Heart left ventricle (tissue), 16 donors: ENCODE measurements at places on chromosomes 2 and 18. TPM values are rescaled to one million over a fixed set of nuclear protein-coding genes. Genes with fewer than 3 reads are reported as not detected.

- H3K27ac ChIP-seq = no peak overlapping the region
- DNase-seq = no peak
- H3K36me3 ChIP-seq = no peaks in the 10 kb centered on the region
- no peak overlapping the region for H3K4me3 ChIP-seq
These were observed 31.9 kb upstream of the SLC25A52 start for GRCh38 chr18:31792580-31792911.

DNA sequence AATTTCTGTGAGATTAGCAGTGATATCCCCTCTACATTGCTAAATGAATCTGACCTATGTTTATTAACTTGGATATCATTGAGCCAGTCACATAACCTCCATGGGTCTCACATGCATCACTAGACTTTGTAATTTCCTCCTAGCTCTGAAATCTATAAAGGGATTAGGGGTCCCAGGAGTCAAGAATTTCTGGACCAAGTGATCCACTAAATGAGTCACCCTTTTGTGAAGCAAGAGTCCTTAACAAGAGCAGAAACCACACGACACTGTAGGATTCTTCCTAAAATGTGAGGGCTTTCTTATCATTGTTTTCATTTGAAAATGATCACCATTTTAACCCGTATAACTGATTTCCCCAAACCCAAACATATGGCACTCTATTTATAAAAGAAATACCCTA is 90.3 kb downstream of the DHRS9 start:
- no peak overlapping the region for H3K27ac ChIP-seq
- H3K27me3 ChIP-seq = peaks cover 7% of the 10 kb centered on the region
- no peak overlapping the region for H3K4me3 ChIP-seq

- no peak overlapping the region for H3K4me3 ChIP-seq
- no peaks in the 10 kb centered on the region for H3K36me3 ChIP-seq
- no peak for DNase-seq
- no peaks in the 10 kb centered on the region for H3K4me1 ChIP-seq
These were observed 89.9 kb downstream of the ACSL3 start for GRCh38 chr2:222950638-222951285.

The GALM gene
- 8.2 TPM for polyA plus RNA-seq

DNA sequence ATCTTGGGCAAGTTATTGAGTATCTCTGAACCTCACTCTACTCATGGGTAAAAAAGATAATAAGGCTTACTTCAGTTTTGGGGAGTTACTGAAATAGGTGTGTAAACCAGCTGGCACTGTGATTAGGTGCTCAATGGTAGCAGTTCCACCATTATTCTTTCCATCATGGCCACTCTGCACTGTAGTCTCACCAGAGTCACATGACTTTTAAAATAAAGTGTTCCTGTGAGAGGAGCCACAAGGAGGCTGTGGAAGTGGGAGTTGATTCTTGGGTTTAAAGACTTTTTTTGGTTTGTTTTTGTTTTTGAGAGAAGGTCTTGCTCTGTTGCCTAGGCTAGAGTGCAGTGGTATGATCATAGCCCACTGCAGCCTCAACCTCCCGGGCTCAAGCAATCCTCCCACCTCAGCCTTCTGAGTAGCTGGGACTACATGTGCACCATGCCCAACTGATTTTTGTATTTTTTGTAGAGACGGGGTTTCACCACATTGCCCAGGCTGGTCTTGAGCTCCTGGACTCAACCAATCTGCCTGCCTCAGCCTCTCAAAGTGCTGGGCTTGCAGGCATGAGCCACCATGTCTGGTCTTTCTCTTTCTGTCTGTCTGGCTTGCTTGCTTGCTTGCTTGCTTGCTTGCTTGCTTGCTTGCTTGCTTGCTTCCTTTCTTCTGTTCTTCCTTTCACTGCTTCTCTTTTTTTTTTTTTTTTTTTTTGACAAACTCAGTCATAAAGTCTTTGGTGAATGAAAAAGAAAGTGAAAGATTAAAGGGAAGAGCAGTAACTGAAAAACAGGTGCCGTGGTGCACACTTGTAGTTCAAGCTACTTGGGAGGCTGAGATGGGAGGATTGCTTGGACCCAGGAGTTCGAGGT is 21.2 kb upstream of the ACVR1 start:
- no peak overlapping the region for H3K4me3 ChIP-seq
- H3K36me3 ChIP-seq = no peaks in the 10 kb centered on the region
- no peak for DNase-seq
- no peaks in the 10 kb centered on the region for H3K27me3 ChIP-seq
- peaks cover 7% of the 10 kb centered on the region for H3K4me1 ChIP-seq

DNA sequence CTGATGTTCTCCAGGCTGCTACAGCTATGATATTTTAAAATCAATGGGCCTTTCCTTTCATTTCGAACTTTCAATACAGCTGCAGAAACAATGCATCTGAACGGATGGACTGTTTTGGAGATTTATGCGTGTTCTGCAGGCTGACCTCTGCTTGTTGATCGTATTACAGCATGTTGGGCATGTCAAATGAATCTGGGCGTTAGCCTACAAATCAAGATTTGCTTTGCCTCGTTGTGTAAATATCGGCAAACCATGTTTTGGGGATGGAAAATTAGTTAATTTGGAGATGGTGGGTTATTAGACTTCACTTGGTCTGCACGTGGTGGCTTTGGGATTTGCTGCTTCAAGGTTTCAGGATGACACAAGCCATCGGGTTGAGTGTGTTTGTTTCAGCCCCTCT is 129.3 kb downstream of the AGAP1 start:
- H3K27ac ChIP-seq = no peak overlapping the region
- DNase-seq = no peak
- no peaks in the 10 kb centered on the region for H3K36me3 ChIP-seq
- no peak overlapping the region for H3K4me3 ChIP-seq
- H3K27me3 ChIP-seq = no peaks in the 10 kb centered on the region
- peaks cover 10% of the 10 kb centered on the region for H3K4me1 ChIP-seq

GRCh38 chr2:95007031-95007609 is 18.4 kb upstream of the MAL start:
- DNase-seq = no peak
- no peaks in the 10 kb centered on the region for H3K36me3 ChIP-seq
- H3K27ac ChIP-seq = no peak overlapping the region

- no peak overlapping the region for H3K27ac ChIP-seq
- no peak for DNase-seq
- H3K4me3 ChIP-seq = no peak overlapping the region
- H3K4me1 ChIP-seq = no peaks in the 10 kb centered on the region
These were observed 70.8 kb downstream of the KCNE4 start for GRCh38 chr2:223122781-223123180.

The SLC9A2 gene
- polyA plus RNA-seq = 0.08 TPM

GRCh38 chr2:46461011-46461674 is 18.2 kb upstream of the TMEM247 start:
- H3K4me1 ChIP-seq = peaks cover 14% of the 10 kb centered on the region
- H3K27ac ChIP-seq = peak overlapping the region; percentile 50
- peak; percentile 87 for DNase-seq
- no peak overlapping the region for H3K4me3 ChIP-seq

DNA sequence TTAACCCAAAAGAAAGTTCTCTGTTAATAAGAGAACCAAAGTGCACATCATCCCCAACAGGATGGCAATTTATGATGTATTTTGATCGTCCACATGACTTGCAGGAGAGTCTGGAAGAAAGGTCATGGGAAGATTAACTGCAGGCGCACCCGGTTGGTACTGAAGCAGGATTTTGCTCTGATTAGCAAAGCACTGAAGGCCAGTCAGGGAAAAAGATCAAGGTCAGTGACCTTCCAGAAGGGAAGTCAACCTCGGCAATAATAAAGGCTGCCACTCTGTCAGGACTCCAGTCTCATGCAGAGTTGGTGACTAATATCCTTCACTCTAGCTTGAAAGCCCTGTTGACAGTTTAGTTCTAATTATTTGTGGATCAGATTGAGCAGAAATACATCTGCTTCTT is 432.7 kb upstream of the RAB12 start:
- no peak overlapping the region for H3K4me3 ChIP-seq
- DNase-seq = no peak
- peak overlapping the region; percentile 31 for H3K27ac ChIP-seq
- peaks cover 24% of the 10 kb centered on the region for H3K4me1 ChIP-seq
- H3K36me3 ChIP-seq = no peaks in the 10 kb centered on the region

- no peak for DNase-seq
- H3K36me3 ChIP-seq = no peaks in the 10 kb centered on the region
- no peaks in the 10 kb centered on the region for H3K27me3 ChIP-seq
- H3K27ac ChIP-seq = no peak overlapping the region
These were observed 974.9 kb upstream of the PIK3C3 start for GRCh38 chr18:40980171-40980570.

DNA sequence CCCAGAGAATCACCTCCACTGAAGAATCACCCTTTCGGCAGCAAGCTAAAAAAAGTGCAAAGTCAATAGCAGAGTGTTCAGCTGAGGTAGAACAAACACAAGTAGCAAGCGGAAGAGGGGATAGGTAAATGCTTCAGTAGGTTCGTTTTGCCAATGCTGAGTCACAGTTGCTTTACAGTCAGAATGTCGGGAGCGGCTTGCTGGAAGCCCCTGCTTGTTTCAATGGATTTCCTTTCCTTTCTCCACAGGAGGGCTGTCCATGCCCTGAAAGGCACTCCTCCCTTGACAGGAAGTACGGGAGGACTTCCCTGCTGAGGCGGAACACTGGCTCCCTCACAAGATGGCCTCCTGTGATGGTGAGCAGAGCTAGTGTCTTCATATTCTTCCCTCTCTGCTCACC is 146.2 kb upstream of the LYPD1 start:
- no peaks in the 10 kb centered on the region for H3K27me3 ChIP-seq
- H3K36me3 ChIP-seq = no peaks in the 10 kb centered on the region
- H3K4me1 ChIP-seq = no peaks in the 10 kb centered on the region
- no peak overlapping the region for H3K4me3 ChIP-seq

The ST3GAL5 gene
- 4.3 TPM for polyA plus RNA-seq

GRCh38 chr2:185433824-185434223 is 304.8 kb upstream of the FSIP2 start:
- H3K4me3 ChIP-seq = no peak overlapping the region
- no peak overlapping the region for H3K27ac ChIP-seq
- H3K27me3 ChIP-seq = no peaks in the 10 kb centered on the region
- H3K4me1 ChIP-seq = no peaks in the 10 kb centered on the region
- no peak for DNase-seq
- no peaks in the 10 kb centered on the region for H3K36me3 ChIP-seq

GRCh38 chr2:168185583-168186274 is 61.7 kb downstream of the STK39 start:
- H3K27me3 ChIP-seq = no peaks in the 10 kb centered on the region
- no peak for DNase-seq
- H3K4me3 ChIP-seq = no peak overlapping the region

The ITGB6 gene
- 0.28 TPM for polyA plus RNA-seq

DNA sequence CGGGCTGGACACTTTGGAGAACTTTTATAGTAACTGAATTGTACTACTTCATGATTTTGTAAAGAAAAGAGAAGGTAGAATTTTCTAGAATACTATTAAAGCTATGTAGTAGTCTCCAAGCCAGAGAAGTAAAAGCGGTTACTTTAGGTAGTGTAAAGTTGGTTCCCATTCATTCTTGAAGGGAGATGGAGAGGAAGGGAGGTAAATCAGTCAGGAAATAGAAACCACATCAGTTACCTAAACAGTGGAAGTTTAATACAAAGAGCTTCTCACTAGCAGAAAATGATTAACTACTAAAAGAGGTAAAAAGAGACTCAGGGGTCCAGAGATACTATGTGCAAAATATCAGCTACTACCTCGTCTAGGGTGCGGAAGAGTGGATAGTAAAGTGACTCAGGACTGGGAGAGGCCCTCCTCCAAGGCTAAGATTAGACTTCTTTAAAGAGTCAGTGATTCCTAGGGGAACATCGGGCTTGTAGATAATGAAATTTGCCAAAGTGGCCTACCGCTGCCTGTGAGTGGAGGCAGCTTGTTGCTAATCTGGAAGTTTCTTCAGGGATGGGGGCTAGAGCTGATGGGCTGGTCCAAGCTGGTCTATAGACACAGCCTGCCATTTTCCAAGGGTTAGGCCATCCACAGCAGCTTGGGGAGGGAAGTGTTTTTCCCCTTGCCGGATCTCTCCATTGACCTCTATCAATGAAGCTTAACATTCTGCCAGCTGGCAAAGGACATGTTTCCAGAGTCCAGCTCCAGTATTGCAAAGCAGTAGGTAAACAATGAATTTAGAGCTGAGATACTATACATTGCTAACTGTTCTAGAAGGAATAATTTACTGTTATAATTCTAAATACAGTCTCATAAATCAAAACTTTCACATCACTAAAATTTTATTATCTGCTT is 246.4 kb upstream of the BOD1L2 start:
- no peaks in the 10 kb centered on the region for H3K27me3 ChIP-seq
- H3K4me1 ChIP-seq = no peaks in the 10 kb centered on the region
- no peaks in the 10 kb centered on the region for H3K36me3 ChIP-seq
- H3K27ac ChIP-seq = no peak overlapping the region

The SPATA3 gene
- not detected for polyA plus RNA-seq

DNA sequence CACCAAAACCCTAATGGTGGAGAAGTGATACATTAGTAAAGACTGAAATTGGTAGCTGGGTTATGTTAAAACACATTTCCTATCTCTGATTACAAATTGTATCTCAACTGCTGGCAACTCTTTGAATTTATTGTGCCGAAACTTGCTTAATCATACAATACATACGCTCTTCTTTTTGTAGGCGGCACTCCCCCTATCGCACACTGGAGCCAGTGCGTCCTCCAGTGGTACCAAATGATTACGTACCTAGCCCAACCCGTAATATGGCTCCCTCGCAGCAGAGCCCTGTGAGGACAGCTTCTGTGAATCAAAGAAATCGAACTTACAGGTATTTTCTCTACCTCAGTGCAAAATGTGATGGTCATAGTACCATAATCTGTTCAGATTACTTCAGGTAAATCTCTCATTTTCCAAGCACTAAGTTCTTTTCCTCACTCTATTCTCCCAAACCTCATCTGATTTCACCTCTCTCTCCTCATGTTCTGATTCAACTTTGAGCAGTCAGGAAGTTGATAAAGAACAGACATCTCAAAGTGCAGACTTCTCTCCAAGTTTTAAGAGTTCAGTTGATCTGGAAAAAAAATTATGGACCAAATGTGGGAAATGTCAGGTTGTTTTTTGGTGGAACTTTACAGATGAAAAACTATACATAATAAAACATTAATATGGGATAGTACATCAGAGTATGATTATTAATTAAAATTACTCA is 66.5 kb downstream of the ABI2 start:
- H3K27ac ChIP-seq = no peak overlapping the region
- no peaks in the 10 kb centered on the region for H3K4me1 ChIP-seq
- no peaks in the 10 kb centered on the region for H3K27me3 ChIP-seq
- H3K36me3 ChIP-seq = peaks cover 71% of the 10 kb centered on the region

The SIX3 gene
- polyA plus RNA-seq = not detected

The MYOM1 gene
- polyA plus RNA-seq = 112 TPM

DNA sequence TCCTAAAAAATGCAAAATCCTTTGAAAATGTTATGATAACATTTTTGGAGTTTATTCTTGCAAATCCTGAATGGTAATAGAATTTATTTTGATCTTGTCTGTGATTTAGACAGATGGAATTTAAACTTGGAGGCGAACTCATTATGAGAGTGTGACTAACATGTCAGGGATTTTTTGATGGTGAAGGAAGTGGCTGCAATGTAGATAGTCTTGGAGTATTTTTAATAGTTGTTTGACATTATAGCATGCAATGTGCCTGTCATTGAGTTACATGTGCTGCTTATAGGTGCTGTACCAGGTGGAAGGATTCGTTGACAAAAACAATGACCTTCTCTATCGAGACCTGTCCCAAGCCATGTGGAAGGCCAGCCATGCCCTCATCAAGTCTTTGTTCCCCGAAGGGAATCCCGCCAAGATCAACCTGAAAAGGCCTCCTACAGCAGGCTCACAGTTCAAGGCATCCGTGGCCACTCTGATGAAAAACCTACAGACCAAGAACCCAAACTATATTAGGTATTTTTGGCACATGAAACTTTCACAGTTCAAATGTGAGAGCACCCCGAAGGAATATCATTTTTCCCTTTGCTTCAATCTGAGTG is 141.8 kb downstream of the MYO1B start:
- no peak overlapping the region for H3K4me3 ChIP-seq
- no peak overlapping the region for H3K27ac ChIP-seq
- DNase-seq = no peak
- H3K4me1 ChIP-seq = peaks cover 6% of the 10 kb centered on the region
- H3K36me3 ChIP-seq = peaks cover 16% of the 10 kb centered on the region
